ENCODE measurements at places on chromosomes 16 and 17.

DNA sequence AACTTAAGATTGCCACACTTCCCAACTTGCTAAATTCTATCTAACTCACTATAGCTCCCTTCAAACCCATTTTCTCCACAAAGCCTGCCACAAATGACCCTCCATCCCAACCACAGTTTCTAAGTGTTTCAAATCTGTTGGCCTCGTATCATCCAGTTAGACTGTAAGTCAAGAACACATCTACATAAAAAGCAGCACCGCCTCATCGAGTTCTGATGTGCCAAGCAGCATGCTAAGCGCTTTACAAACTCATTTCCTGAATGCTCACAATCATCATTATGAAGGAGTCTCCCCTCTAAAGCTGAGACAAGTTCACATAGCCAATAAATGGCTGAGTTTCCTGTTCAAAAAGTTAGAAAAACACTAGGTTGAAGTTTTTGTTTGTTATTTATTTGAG, 9.2 kb upstream of the ANKFY1 start:
- no peak for DNase-seq

- no peak for DNase-seq
Observed at GRCh38 chr17:77253611-77254051, 112.9 kb downstream of the SEC14L1 start.

DNA sequence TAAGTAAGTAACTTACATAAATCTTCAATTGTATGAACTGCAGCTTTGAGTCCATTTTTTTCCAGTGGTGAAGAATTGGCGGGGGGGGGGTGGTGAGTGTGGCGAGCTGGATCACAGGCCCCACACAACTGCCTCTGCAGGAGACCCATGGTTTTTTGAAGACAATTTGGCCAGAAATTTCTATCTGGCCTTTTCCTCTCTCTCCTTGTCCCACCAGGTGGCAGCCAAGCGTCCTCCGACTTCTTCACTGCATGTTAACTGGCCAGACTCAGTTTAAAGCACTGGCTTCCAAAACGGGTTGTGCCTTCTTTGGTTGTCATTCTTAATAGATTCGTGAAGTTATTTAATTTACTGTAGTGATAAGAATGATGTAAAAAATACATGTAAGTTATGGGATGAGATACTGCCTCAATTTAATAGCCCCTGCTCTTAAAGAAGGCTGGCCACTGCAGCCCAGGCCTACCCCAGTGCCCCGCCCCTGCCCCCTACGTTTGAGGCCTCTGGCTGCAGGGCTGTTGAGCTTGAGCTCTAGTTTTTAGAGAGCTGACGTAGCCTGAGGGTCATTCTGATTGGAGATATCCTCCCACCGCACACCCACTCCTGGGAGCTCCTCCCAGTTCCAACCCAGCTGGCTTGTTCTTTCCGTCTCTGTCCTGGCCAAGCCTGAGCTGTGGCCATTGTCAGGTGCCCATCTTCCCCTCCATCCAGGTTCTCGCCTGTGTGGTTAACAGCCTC, 36.4 kb downstream of the AKAP1 start:
- peak; percentile 52 for DNase-seq

- DNase-seq: no peak
Observed at GRCh38 chr16:25009822-25010221, 5.3 kb downstream of the ARHGAP17 start.

- DNase-seq: no peak
Observed at GRCh38 chr16:3036726-3037315, at the start of gene BICDL2. BICDL2 (minus strand) TSS chr16:3036944; CDS start chr16:3035496, 1,448 bp downstream.

DNA sequence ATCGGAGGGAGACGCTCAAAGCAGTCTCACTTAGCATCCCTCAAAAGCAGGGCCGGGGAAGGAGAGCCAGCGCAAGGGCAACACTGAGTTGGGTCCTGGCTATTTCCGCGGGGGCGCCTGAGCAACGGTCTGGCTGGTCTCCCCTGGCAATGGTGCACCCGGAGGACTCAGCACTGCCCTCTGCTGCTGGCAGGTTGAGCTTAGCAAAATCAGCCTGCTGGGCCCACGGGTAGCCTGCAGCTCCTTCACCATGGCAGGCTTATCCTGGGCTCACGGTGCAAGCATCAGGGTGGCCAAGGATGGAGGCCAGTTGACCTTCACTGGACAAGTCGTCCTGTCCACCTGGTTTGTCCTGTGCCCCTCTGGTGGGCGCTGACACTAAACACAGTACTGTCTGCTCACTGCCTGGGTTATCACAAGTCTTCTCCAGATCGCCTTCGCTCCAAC, 14.4 kb upstream of the ALDH3A1 start:
- peak; percentile 75 for DNase-seq

- DNase-seq: no peak
Observed at GRCh38 chr16:71917900-71918299, 22.6 kb downstream of the IST1 start.

GRCh38 chr16:14337303-14338191, 266.4 kb downstream of the MRTFB start:
- no peak for DNase-seq

DNA sequence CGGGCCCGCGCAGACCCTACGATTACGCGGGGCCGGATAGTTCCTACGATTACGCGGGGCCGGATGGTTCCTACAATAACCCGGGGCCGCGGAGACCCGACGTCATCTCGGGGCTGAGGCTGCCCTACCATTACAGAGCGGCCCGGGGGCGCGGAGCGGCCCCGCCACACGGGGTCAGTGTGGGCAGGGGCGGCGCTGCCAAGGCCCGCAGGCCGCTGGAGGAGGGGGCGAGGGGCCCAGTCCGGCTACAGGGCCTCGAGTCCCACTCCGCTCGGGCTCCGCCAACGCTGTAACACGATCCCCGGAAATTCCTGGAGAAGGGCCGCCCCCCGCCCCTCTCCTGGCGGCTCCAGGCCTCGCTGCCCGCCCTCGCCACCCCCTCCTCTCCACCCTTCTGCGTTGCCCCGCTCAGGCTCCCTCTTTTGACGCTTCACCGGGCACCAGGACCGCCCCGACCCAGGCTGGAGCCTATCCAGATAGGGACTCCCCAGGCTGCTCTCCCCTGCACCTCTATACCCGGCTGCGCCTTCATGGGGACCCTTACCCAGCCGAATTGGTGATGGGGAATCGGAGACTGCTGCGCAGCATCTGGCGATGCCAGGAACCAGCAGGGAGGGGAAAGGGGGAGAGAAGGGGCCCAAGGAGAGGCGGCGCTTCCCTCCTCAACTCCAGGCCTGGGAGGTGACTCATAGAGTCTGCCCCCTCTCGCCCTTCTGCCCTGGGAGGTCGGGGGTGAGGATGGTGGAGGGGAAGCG, at the start of gene RAB34:
TSS of gene RAB34 (minus strand) at position 291 of the 755 bp plus-strand sequence. CDS start 602 bp downstream, outside the sequence.
- DNase-seq: peak; percentile 93

GRCh38 chr17:36111068-36111490, 7.5 kb downstream of the CCL4 start:
- DNase-seq: no peak

Data from left kidney (tissue), 8 donors.